Activated naive CD4-positive, alpha-beta T cell treated with anti-CD3 and anti-CD28 coated beads, Interleukin-2, amount 10 ng/mL, durations not matched to agents 7 days and 5 days (primary cell): ENCODE measurements at places on chromosomes 16 and 17.

- H3K36me3 ChIP-seq = no peaks in the 10 kb centered on the region
- no peaks in the 10 kb centered on the region for H3K4me1 ChIP-seq
- H3K27me3 ChIP-seq = peaks cover 17% of the 10 kb centered on the region
- H3K27ac ChIP-seq = no peak overlapping the region
- no peak overlapping the region for H3K4me3 ChIP-seq
Measured at GRCh38 chr17:46003907-46004748, 5.1 kb downstream of the STH start.

DNA sequence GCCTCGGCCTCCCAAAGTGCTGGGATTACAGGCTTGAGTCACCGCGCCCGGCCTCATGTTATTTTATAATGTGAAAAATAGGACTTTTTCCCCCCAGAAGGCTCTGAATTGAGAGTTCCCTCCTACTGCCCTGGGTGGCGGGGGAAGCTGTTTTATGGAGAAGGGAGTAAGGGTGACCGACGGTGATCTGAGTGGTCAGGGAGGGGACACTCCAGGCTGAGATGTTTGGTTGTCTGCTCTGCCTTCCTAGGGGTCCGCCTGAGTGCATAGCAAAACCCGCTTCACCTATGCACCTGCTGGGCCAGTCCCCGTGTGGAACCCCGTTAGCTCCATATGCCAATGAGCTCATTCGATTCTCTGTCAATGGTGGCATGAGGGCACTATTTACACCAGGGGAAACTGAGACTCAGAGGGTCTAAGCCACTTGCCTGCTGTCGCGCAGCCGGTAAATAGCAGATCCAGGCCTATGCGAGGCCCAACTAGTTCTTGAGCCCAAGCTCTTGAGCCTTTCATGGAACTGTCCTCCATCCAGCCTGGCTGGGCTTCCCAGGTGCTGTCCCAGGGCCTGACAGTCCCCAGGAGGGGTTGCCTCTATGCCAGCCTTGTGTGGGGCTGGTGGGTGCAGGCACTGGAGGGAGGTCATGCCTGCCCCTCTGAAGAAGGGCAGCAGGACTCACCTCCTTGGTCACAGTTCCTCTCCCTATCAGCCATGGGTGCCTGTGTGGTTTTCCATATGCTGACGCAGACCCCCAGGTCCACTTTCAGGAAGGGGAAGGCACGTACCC lies 1.7 kb upstream of the GJD3 start:
- H3K36me3 ChIP-seq = peaks cover 2% of the 10 kb centered on the region
- no peak overlapping the region for H3K27ac ChIP-seq
- peaks cover 40% of the 10 kb centered on the region for H3K4me1 ChIP-seq
- H3K4me3 ChIP-seq = no peak overlapping the region

DNA sequence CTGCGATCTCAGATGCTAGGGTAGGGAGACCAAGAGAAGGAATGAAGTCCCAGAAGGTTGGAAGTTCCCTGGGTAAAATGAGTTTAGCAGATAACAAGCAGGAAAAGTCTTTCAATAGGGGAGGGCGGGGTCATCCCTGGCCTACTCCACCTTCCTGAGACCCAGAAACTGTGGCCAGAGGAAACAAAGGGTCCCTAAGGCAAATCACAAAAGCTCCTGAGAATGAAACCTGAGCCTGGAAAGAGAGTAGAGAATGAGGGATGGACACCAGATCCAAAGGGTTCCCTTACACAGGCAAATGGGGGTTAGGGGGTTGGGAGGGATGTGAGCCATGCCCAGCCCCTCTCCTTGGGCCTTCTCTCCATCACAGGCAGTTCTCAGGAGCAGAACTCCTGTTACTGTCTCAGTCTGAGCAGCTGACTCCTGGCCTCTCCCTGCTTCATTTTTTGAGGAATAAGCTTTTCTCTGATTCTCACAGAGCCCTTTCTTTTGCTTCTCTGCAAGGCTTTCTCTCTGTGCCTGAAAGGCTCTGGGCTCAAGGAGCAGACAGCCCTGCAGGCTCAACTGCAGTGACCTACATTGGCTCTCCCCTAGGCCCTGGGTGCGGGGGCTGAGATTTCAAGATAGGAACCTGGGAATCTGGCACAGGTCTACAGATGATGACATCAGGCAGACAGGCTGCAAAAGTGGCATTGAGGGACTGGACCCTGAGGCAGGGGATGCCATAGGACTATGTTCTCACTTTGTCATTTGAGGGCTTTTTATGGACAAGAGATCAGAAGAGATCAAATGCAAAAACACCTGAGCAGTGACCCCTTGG lies 9.8 kb upstream of the NR1D1 start:
- H3K4me1 ChIP-seq = peaks cover 86% of the 10 kb centered on the region
- no peak for DNase-seq
- H3K4me3 ChIP-seq = no peak overlapping the region
- H3K27me3 ChIP-seq = peaks cover 32% of the 10 kb centered on the region
- no peak overlapping the region for H3K27ac ChIP-seq

GRCh38 chr17:38453951-38454421 lies 25.7 kb downstream of the ARHGAP23 start:
- peaks cover 89% of the 10 kb centered on the region for H3K27me3 ChIP-seq
- H3K27ac ChIP-seq = no peak overlapping the region
- no peaks in the 10 kb centered on the region for H3K36me3 ChIP-seq
- DNase-seq = no peak

DNA sequence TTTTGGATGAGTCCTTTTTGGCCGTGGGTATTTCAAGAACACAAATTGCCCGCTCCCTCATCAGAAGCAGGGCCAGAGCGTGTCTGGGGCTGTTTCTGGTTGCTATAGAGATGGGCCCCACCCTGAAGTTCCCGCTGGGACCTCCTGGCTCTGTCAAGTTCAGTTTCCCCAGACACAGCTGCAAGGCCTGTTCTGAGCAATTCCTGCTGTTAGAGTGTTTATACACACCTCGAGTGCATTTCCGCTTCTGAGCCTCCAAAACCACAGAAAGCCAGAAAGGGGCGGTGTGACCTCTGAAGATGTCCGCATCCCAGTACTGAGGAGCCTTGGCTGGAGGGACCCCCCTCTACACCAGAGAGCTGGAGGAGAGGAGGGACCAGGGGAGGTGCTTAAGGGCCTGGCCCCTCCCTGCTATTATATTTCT lies 9.3 kb upstream of the WBP2 start:
- peak overlapping the region; percentile 91 for H3K27ac ChIP-seq
- H3K36me3 ChIP-seq = no peaks in the 10 kb centered on the region
- peaks cover 30% of the 10 kb centered on the region for H3K4me1 ChIP-seq
- DNase-seq = peak; percentile 77
- no peaks in the 10 kb centered on the region for H3K27me3 ChIP-seq
- H3K4me3 ChIP-seq = peak overlapping the region; percentile 6

DNA sequence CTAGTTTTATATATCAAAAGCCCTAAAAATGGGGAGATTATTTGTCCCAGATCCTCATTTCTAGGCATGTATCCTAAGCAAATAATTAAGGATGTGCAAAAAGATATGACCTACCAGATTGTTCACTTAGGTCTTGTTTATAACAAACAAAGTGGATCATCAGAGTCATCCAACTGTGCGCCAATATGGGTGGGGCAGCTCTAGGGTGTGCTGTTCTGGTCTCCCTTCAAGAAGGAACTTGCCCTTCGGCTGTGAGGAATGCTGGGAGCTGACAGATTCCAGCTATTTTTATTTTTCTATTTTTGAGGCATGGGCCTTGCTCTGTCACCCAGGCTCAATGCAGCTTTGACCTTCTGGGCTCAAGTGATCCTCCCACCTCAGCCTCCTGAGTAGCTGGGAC lies 13.8 kb downstream of the CHP2 start:
- no peaks in the 10 kb centered on the region for H3K36me3 ChIP-seq
- H3K27ac ChIP-seq = no peak overlapping the region
- H3K4me3 ChIP-seq = no peak overlapping the region

GRCh38 chr17:83200751-83201150 lies 121.3 kb downstream of the METRNL start:
- H3K27ac ChIP-seq = peak overlapping the region; percentile 96
- H3K36me3 ChIP-seq = no peaks in the 10 kb centered on the region
- H3K4me1 ChIP-seq = peaks cover 51% of the 10 kb centered on the region
- no peak overlapping the region for H3K4me3 ChIP-seq

GRCh38 chr16:85258629-85259028 lies 146.4 kb upstream of the CIBAR2 start:
- no peak overlapping the region for H3K27ac ChIP-seq
- H3K36me3 ChIP-seq = no peaks in the 10 kb centered on the region
- peaks cover 65% of the 10 kb centered on the region for H3K27me3 ChIP-seq
- peaks cover 1% of the 10 kb centered on the region for H3K4me1 ChIP-seq

DNA sequence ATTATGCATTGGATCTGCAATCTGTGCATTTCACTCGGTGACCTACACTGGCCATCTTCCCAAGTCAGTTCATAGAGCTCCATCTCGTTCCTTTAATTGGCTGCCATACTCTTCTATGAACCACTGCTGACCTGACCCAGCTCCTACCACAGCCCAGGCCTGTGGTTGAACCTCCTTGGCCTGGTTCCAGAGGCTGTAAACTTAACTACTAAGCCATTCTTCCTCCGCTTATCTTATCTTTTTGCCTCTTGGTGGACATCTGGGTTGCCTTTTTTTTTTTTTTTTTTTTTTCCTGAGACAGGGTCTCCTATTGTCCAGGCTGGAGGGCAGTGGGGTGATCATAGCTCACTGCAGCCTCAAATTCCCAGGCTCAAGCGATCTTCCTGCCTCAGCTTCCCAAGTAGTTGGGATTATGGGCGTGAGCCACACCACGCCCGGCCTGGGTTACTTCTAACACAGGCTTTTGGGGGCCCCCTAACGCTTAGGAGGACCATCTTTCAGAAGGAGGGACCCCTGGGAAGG lies 18.3 kb downstream of the COQ7 start:
- no peak overlapping the region for H3K27ac ChIP-seq
- no peak overlapping the region for H3K4me3 ChIP-seq
- peaks cover 11% of the 10 kb centered on the region for H3K36me3 ChIP-seq
- no peak for DNase-seq
- H3K27me3 ChIP-seq = peaks cover 38% of the 10 kb centered on the region
- peaks cover 6% of the 10 kb centered on the region for H3K4me1 ChIP-seq

DNA sequence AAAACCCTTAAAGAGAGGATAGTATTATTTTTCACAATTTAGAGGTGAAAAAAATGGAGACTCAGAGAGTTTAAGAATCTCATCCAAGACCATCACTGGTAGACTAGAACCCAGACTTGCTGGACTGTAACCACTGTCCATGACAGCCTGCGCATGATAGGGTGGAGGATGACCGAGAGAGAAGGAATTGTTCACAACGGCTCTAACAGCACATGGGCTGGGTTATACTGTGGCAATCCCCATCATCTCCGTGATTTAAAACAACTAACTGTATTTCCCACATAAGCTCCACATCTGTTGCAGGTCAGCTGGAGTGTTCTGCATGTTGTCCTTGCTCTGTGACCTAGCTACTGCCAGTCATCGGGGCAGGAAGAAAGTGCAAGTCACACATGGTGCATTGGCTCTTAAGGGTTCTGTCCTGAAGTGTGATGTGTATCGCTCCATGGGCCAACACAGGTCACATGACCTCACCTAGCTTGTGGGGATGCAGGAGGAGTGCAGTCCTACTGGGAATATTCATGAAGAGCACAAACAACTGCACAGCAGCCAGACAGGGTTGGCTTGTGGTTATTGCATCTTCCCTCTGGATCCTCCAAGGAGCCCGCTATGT lies 131.2 kb upstream of the MPHOSPH6 start:
- no peaks in the 10 kb centered on the region for H3K27me3 ChIP-seq
- H3K36me3 ChIP-seq = no peaks in the 10 kb centered on the region
- no peak for DNase-seq

GRCh38 chr17:13413001-13413400 lies 188.7 kb downstream of the HS3ST3A1 start:
- no peaks in the 10 kb centered on the region for H3K4me1 ChIP-seq
- H3K27ac ChIP-seq = no peak overlapping the region
- H3K4me3 ChIP-seq = no peak overlapping the region

GRCh38 chr17:31158746-31159377 lies 64.1 kb downstream of the NF1 start:
- no peak for DNase-seq
- peaks cover 15% of the 10 kb centered on the region for H3K4me1 ChIP-seq

GRCh38 chr17:78969865-78970264 lies 9.9 kb downstream of the LGALS3BP start:
- H3K27me3 ChIP-seq = no peaks in the 10 kb centered on the region
- peaks cover 5% of the 10 kb centered on the region for H3K4me1 ChIP-seq
- H3K27ac ChIP-seq = no peak overlapping the region
- peaks cover 15% of the 10 kb centered on the region for H3K36me3 ChIP-seq
- no peak overlapping the region for H3K4me3 ChIP-seq

DNA sequence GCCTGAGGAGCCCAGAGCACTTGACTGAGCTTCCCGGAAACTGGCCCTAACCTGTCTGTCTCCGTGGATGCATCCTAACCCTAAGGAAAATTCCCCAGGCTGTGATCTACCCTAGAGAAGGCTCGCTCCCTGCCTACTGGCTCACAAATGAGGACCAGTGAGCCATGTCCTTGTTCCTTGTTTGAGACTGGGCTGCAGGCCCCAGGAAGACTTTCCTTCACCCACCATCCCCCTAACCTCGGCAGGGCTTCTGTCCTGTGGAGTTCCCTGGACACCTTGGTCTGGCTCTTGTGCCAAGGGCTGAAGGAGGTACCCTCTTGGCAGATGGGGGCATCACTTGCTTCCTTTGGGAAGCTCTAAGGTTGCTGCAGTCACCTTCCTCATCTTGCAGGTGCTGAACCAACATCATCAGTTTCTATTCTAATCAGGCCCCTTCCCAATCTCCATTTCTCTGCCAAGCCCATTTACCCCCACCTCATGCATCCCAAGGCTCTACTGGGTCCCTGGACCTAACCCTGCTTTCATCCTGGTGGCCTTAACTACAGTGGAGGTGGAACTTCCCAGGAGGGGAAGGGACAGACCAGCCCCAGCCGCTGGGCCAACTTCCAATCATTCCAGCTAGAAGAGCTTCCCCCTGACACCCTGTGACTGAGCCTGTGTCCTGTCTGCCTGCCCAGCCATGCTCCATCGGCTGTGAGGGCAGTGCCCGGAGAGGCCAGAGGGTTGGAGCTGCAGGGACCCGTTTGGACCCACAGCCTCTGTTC lies 12.4 kb downstream of the RNF40 start:
- peak overlapping the region; percentile 93 for H3K4me3 ChIP-seq
- peaks cover 30% of the 10 kb centered on the region for H3K4me1 ChIP-seq
- peaks cover 3% of the 10 kb centered on the region for H3K27me3 ChIP-seq

DNA sequence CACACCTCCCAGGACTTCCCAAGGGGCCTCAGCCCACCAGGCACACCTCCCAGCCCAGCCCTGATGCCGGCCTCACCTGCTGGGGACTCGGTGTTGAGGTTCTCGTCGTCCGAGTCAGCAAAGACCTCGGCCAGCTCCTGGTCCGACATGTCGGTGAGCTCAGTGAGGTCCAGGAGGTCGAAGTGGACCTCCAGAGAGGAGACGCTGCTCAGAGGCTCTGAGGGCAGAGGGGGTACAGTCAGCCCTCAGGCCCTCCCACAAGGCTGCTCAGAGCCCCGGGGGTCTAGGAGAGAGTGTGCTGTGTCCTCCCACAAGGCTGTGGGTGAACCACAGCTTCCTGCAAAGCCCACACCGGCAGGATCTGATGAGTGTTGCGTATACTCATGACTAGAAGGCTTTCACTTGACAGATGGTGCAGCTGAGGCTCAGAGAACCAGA lies 10.5 kb downstream of the DBNDD1 start:
- H3K4me3 ChIP-seq = peak overlapping the region; percentile 57
- H3K36me3 ChIP-seq = no peaks in the 10 kb centered on the region

- DNase-seq = no peak
- H3K4me3 ChIP-seq = no peak overlapping the region
- peaks cover 38% of the 10 kb centered on the region for H3K4me1 ChIP-seq
- no peak overlapping the region for H3K27ac ChIP-seq
- H3K36me3 ChIP-seq = peaks cover 3% of the 10 kb centered on the region
Measured at GRCh38 chr16:57807252-57807967, 5.1 kb upstream of the KIFC3 start.

- no peak for DNase-seq
- H3K4me1 ChIP-seq = no peaks in the 10 kb centered on the region
- H3K27me3 ChIP-seq = peaks cover 7% of the 10 kb centered on the region
- H3K36me3 ChIP-seq = no peaks in the 10 kb centered on the region
- H3K4me3 ChIP-seq = no peak overlapping the region
Measured at GRCh38 chr17:4444782-4445473, 11.2 kb downstream of the SPNS3 start.
